ENCODE measurements at places on chromosomes 6 and 20. TPM values are rescaled to one million over a fixed set of nuclear protein-coding genes. Genes with fewer than 3 reads are reported as not detected.

HSF2 gene
- 47.1 TPM for total RNA-seq

TRIM38 gene
- total RNA-seq, result 10.2 TPM

GRCh38 chr6:43180985-43181384, 1.0 kb upstream of the CUL9 start:
- H3K4me1 ChIP-seq, result no peaks in the 10 kb centered on the region
- no peak overlapping the region for H3K4me3 ChIP-seq
- no peak for DNase-seq
- no peaks in the 10 kb centered on the region for H3K36me3 ChIP-seq
- peak overlapping the region; percentile 77 for H3K27ac ChIP-seq
- no peaks in the 10 kb centered on the region for H3K27me3 ChIP-seq

DNA sequence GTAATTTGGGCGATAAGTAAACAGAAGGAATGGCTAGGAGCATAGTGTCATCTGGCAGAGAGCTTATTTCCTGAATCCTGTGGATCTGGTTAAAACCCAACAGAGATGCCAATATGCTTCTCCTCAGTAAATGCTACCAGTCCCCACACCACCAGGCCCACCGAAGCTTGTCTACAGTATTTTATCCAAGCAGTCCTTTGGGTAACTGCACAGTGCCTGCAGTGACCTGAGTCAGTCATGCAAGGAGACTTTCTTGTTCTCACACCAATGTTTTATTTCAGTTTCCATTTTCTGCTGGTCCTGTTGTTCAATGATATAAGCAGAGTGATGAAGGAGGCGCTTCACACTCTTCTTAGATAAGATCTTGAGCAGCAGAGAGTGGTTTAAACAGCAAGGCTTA, 326.3 kb downstream of the RIMS1 start:
- DNase-seq, result no peak
- no peaks in the 10 kb centered on the region for H3K27me3 ChIP-seq
- H3K27ac ChIP-seq, result no peak overlapping the region
- no peaks in the 10 kb centered on the region for H3K4me1 ChIP-seq

DNA sequence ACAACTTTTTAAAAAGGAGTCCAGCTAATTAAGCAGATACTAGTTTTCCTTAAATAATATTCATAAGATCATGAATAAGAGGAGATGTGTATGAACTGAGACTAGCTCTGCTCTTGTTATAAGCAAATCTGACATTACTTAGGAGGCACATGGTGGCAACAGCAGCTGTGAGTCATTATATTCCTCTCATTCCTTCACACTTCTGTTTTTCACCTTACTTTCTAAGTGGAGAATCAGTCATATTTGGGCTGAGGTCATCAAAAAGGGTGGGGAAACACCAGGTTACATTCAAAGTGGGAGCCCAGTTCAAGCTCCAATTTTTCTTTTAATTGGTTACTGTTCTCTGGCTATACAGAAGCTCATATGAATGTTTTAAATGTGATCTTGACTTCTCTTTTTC, 6.0 kb upstream of the RIPPLY2 start:
- DNase-seq, result no peak
- no peaks in the 10 kb centered on the region for H3K36me3 ChIP-seq
- H3K27ac ChIP-seq, result no peak overlapping the region

GRCh38 chr6:166559211-166559610, 27.3 kb downstream of the RAMACL start:
- H3K36me3 ChIP-seq, result no peaks in the 10 kb centered on the region
- no peak overlapping the region for H3K4me3 ChIP-seq
- H3K27ac ChIP-seq, result no peak overlapping the region
- H3K27me3 ChIP-seq, result no peaks in the 10 kb centered on the region
- DNase-seq, result no peak
- peaks cover 5% of the 10 kb centered on the region for H3K4me1 ChIP-seq

DNA sequence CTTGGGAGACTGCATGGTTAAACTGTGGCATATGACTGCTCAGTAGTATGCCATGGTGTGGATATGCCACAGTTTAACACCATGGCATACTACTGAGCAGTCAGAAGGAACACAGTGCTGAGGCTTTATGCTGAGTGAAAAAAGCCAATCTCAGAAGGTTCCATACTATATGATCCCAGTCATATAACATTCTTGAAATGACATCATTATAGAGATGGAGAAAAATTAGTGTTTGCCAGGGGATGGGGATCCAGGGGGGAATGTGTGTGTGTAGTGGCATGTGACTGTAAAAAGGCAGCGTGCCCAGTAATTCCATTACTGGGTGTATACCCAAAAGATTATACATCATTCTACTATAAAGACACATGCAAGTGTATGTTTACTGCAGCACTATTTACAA, 85.8 kb downstream of the FOXF2 start:
- H3K4me3 ChIP-seq, result no peak overlapping the region
- no peaks in the 10 kb centered on the region for H3K36me3 ChIP-seq
- H3K27me3 ChIP-seq, result no peaks in the 10 kb centered on the region
- no peak overlapping the region for H3K27ac ChIP-seq
- no peak for DNase-seq
- H3K4me1 ChIP-seq, result no peaks in the 10 kb centered on the region

NKAPL gene
- total RNA-seq, result 1.2 TPM

GRCh38 chr6:134168590-134169208, 116.3 kb upstream of the SLC2A12 start:
- H3K4me1 ChIP-seq, result no peaks in the 10 kb centered on the region
- no peaks in the 10 kb centered on the region for H3K27me3 ChIP-seq
- DNase-seq, result no peak
- no peak overlapping the region for H3K27ac ChIP-seq
- H3K36me3 ChIP-seq, result no peaks in the 10 kb centered on the region

DNA sequence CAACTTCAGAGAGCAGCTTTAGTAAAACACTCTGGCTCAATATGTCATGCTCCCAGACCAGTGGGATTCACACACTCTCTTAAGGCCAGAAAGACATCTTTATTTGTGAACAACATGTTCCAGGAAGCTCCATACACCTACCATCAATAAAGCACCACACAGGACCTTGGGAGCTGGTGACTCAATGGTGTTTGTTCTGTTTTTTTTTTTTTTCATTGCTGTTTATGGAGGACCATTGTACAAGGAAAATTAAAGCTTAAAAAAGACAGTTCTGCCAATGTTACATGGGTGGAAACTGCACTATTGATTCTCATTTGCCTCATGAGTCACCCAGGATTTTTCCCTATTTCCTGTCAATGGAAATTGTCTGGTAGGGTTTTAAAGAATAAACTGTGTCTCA, 36.3 kb upstream of the TENT5A start:
- no peak overlapping the region for H3K27ac ChIP-seq
- no peaks in the 10 kb centered on the region for H3K4me1 ChIP-seq
- DNase-seq, result no peak
- no peaks in the 10 kb centered on the region for H3K27me3 ChIP-seq

GRCh38 chr6:160030103-160030502, 61.2 kb downstream of the IGF2R start:
- no peaks in the 10 kb centered on the region for H3K4me1 ChIP-seq
- H3K27me3 ChIP-seq, result no peaks in the 10 kb centered on the region
- DNase-seq, result peak; percentile 87
- no peaks in the 10 kb centered on the region for H3K36me3 ChIP-seq
- peak overlapping the region; percentile 71 for H3K27ac ChIP-seq
